ENCODE measurements at places on chromosomes 6 and 20.
A peak's percentile ranks its signal among the peaks of the same experiment; 100 is the strongest.

GRCh38 chr6:96246563-96246962 is 230.8 kb downstream of the FUT9 start:
- DNase-seq = no peak

- DNase-seq = no peak
Measured at GRCh38 chr6:39223555-39223954, 5.7 kb downstream of the KCNK5 start.

GRCh38 chr6:145839653-145840052 is 25.1 kb upstream of the FBXO30 start:
- DNase-seq = no peak

GRCh38 chr6:152984513-152984872 is 1.7 kb upstream of the FBXO5 start:
- no peak for DNase-seq

- DNase-seq = no peak
Measured at GRCh38 chr6:105364243-105364642, 38.6 kb downstream of the PREP start.

DNA sequence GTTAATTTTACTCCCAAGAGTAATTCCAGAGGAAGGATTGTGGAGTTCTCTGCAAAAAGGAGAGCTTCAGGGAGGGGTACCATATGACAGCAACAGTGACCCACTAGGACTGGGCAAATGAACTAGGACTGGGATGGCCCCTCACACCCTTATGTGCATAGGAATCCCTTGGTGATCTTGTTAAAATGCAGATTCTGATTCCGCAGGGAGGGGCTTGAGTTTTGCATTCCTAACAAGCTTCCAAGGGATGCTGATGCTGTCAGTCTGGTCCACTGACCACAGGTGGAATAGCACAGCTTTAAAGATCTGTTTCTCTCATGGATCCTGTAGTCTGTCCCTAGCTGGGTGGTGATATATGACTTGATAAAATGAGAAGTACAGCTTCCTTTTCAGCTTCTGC is 6.3 kb upstream of the FOXA2 start:
- DNase-seq = no peak

GRCh38 chr20:47041396-47041899 is 146.8 kb downstream of the EYA2 start:
- DNase-seq = no peak

DNA sequence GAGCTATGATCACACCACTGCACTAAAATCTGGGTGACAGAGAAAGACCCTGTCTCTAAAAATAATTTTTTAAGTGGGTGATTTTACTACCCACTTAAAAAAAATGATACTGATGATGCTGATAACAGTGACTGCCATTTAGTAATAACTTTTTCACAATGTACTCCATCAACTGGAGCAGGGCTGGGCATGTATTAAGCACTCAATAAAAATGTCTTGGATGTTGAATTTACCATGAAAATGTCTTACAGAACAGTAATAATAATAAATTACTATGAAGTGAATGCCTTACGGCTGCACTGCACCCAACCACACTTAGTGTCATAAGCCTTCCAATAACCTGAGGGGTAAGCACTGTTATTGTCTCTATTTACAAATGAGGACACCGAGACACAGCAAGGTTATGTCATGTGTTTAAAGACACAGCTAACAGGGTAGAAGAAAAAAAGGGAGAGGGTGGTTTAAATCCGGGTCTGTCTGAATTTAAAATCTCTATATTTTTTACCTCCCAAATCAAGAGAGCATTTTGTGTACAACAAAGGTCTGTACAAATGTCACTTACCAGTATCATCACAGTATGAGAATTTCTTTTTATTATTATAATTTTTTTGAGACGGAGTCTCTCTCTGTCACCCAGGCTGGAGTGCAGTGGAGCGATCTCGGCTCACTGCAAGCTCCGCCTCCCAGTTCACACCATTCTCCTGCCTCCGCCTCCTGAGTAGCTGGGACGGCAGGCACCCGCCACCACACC is 21.5 kb downstream of the RIMS4 start:
- no peak for DNase-seq

GRCh38 chr6:33977606-33978411 is 168.1 kb downstream of the GRM4 start:
- no peak for DNase-seq

- DNase-seq = no peak
Measured at GRCh38 chr6:158418501-158418900, 106.2 kb downstream of the TULP4 start.

DNA sequence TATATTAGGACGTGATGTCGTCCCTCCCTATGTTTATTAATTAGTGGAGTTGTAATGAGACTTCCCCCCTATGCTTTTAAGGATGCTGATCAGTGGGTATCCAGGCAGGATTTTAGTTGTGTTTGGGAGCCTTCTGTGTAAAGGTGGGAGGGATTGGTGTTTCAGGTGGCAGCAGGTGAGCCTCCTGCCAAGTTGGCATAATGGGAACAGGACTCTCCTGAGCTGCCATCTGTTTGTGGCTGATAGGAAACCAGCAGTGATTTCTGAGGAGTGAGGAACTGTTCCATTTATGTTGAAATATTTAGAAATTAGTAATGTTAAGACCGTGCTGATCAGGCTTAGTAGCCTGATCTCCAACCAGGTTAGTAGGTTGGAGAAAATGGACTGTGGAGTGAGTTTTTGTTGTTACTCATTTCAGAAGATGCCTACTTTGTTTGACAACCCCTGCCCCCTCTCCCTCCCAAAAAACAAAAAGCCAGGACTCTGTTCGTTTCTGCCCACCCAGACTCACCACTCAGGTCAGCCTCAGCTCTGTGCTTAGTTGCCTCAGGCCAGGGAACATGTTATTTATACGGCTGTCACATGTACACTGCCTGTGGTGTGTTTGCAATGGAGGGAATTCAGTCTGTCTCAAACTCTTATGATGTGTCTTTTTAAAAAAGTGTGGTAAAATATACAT is 55.4 kb upstream of the TULP4 start:
- no peak for DNase-seq

DNA sequence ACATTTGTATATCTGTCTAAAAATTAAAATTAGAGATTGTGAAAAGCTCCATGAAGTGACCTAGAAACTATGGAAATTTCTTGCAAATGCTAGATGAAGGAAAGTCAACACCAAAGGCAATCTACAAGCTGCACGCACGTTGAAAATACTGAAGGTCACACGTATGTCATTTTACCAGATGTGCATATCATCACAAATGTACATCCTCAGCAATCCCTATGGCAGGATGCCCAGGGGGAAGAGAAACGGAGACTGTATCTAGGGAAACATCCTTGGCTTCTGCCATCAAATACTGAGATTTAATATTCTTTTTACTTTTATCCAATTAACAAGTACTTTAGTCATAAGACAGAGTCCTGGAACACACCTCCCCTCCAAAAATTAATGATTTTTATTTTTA is 672.0 kb downstream of the RNF144B start:
- no peak for DNase-seq

DNA sequence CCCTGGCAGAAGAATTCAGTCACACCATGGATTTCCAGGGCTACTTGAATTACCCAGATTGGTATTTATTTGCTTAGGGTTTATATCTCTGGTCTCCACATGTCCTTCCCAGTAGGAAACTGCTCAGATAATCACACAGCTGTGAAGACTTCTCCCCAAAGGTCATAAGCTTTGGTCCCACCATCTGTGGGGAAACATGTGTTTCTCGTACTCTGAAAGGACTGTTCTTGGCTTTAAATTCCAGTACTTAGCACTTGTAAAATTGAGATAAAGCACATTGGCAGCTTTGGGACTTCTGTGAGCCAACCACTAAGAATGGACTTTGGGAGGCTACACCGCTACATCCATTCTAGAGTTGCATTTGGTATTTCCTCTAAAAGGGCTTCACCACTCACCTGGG is 205.3 kb upstream of the FOXA2 start:
- DNase-seq = no peak

DNA sequence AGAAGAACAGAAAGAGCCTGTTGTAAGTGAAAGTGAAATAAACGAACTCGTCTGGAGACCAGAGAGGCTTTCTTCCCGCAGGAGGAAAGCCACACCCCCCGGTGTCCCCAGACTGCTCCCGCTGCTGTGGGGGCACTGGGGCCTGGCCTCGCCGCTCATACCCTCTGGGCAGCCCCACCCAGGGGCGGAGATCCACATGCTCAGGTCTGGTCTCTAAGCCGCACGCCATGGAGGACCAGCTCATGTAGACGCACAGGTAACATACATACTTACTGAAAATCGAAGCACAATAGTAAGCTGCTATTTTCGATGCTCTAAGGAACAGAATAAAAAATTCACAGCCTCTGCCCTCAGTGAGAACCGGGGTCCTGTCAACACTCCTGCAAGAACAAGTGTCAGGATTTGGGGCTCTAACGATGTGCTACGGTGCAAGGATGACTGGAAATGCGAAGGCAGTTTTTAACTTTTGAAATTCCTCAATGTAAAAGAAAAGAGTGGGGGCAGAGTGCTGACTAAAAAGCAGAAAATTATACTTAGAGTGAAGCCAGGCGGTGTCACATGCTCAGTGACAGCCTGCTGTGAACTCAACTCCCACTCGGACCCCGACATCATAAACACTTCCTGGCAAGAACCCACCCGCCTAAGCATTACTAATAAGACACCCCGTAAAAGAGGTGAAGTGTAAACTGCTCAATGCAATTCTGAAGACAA is 110.5 kb downstream of the IRF4 start:
- no peak for DNase-seq

- no peak for DNase-seq
Measured at GRCh38 chr6:143441680-143442545, 8.6 kb downstream of the ADAT2 start.

DNA sequence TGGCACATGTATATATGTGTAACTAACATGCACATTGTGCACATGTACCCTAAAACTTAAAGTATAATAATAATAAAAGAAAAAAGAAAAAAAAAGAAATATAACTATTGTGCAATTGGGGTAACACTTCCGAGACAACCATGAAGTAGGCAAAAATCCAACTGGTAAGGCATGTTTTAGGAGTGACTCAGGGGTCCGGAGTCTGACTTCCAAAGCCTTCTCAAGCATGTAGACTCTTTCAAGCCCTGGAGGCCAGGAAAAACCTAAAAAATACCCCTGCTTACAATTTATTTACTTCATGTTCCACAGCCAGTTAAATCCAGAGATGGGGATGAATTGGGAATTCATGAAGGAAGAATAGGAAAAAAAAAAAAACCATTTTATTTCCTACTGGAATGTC is 161.3 kb upstream of the PHACTR1 start:
- no peak for DNase-seq

DNA sequence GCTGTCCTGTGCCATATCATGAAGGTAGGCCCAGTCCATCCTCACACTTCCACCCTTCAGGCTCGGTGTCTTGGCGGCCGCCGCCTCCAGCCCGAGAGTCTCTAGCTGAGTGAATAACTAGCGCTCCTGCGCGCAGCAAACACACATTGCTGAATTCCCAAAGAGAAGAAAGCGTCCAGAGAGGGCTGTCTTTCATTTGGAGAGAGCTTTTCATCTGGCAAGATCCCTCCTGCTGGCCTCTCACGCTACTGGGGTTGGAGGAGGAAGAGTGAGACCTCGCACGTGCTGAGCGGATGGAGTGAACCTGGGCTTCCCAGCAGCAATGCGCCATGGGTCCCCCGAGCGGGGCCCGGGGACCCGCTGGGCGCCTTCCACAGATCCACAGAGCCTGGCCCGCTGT is 73.2 kb downstream of the NCR2 start:
- no peak for DNase-seq

GRCh38 chr20:63330940-63331339 is 30.2 kb downstream of the CHRNA4 start:
- peak; percentile 16 for DNase-seq

DNA sequence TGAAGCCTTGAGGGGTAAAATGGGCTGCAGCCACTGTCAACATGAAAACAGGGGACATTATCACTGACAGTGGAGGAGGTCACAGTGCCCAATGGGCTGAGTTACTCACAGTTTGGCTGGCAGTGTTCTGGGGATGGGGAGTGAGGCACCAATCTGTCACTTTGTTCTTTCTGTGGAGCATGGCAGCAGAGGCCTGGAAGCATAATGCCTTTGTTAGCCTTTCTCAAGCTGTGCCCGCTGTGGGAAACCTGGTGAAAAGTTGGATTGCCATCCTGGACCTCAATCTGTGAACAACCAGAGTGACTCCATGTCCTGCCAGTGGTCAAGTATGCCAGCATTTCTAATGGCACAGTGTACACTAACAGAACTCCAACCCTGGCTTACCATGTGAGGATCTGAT is 143.6 kb downstream of the OR2B2 start:
- DNase-seq = no peak

GRCh38 chr6:28634411-28634760 is 108.7 kb downstream of the GPX5 start:
- no peak for DNase-seq

DNA sequence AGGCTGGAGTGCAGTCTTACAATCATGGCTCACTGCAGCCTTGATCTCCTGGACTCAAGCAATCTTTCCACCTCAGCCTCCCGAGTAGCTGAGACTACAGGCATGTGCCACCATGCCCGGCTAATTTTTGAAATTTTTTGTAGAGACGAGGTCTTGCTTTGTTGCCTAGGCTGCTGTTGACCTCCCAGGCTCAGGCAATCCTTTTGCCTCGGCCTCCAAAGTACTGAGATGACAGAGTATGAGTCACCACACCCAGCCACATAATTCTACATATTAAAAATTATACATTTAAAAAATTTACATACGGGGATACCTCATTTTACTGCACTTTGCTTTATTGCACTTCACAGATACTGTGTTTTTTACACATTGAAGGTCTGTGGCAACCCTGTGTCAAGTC is 115.1 kb downstream of the MAN1A1 start:
- no peak for DNase-seq

GRCh38 chr6:157530126-157530525 is 149.1 kb downstream of the ZDHHC14 start:
- no peak for DNase-seq

DNA sequence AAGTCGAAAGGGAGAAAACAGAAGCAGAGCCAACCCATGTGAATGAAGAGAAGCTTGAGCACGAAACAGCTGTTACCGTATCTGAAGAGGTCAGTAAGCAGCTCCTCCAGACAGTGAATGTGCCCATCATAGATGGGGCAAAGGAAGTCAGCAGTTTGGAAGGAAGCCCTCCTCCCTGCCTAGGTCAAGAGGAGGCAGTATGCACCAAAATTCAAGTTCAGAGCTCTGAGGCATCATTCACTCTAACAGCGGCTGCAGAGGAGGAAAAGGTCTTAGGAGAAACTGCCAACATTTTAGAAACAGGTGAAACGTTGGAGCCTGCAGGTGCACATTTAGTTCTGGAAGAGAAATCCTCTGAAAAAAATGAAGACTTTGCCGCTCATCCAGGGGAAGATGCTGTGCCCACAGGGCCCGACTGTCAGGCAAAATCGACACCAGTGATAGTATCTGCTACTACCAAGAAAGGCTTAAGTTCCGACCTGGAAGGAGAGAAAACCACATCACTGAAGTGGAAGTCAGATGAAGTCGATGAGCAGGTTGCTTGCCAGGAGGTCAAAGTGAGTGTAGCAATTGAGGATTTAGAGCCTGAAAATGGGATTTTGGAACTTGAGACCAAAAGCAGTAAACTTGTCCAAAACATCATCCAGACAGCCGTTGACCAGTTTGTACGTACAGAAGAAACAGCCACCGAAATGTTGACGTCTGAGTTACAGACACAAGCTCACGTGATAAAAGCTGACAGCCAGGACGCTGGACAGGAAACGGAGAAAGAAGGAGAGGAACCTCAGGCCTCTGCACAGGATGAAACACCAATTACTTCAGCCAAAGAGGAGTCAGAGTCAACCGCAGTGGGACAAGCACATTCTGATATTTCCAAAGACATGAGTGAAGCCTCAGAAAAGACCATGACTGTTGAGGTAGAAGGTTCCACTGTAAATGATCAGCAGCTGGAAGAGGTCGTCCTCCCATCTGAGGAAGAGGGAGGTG is 38.7 kb downstream of the ZBTB2 start:
- DNase-seq = no peak

- no peak for DNase-seq
Measured at GRCh38 chr20:19785983-19786285, 27.9 kb downstream of the RIN2 start.

GRCh38 chr6:112695001-112695400 is 347.9 kb downstream of the RFPL4B start:
- DNase-seq = no peak

All from right cardiac atrium (tissue), 5 donors.